ENCODE measurements at places on chromosomes 3 and 15.

GRCh38 chr15:40471105-40471807, 472 bp downstream of the CHST14 start:
- no peak for DNase-seq

- no peak for DNase-seq
These were observed 39.7 kb downstream of the BFSP2 start for GRCh38 chr3:133439563-133439962.

GRCh38 chr3:51388286-51389029, 2.6 kb upstream of the RBM15B start:
- DNase-seq, result no peak

- no peak for DNase-seq
These were observed 111.1 kb downstream of the UBE3A start for GRCh38 chr15:25327686-25328085.

DNA sequence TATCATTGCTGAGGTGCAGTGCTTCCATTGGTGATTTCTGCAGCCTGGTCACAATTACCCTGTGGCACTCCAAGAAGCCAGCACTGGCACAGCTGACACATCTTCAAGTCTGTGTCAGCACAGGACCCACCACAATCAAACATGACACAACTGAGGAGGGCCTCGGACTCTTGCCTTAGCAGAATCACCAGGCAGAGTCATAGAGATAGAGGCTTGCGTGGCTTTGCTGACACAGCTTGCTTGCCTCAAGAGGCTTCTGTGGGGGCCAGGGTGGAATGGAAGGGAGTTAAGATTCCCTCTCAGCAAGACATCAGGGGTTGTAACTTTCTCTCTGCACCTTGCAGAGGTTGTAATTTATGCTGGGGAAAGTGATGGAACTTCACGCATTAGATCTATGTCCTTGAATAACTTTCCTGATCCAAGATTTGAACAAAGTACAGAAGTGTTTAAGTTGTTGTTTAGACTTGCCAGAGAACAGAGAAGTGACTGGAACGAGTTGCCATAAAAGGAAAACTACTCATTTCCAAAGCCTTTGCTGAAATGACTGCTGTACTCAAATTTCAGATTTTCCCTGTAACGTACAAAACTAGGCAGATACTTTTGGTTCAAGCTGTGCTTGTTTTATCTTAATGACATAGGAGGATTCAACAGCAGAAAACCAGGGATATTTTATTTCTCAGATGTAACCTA, 170.7 kb downstream of the DIPK2A start:
- no peak for DNase-seq

- DNase-seq, result no peak
These were observed 353.7 kb downstream of the RSL24D1 start for GRCh38 chr15:54843006-54843405.

- no peak for DNase-seq
These were observed 1.5 kb downstream of the SLC6A11 start for GRCh38 chr3:10817506-10817905.

DNA sequence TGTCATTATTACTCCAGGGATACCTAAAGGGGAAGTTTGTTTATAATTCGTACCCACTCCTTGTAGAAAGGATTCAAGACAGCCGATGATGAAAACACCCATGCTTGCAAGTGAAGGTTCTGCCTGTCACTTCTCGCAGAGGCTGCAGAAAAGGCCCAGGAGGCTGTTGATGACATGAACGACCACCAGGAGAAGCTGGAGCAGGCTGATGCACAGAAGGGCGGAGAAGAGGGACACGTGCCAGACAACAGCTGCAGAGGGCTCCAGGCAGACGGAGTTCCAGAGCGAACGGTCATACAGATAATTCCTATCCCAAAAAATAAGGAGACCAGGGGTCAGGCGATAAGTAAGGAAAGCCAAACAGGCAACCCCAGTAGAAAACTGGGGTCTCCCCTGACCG, 5.7 kb upstream of the DYNLT2B start:
- no peak for DNase-seq

- DNase-seq, result no peak
These were observed 1144.2 kb downstream of the ROBO2 start for GRCh38 chr3:78183906-78184599.

GRCh38 chr3:134059671-134060560, 30.2 kb upstream of the SLCO2A1 start:
- DNase-seq, result no peak

DNA sequence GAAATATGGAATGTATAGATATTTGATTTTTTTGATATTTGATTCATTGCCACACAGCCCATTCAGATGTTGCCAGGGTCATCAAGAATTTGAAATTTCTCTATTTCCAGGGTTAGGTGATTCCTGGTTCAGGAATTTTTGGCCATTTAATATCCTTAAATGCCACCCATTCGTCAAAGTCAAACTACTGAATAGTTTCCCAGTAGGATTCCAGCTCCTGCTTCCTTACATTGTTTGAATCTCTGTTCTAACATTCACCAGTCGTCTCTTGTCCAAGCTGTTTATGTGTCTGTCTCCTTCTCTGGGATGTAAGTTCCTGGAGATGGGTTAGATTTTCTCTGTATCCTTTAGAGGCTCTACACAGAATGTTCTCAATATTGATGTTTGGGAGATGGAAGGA, 124.9 kb upstream of the TLE3 start:
- no peak for DNase-seq

DNA sequence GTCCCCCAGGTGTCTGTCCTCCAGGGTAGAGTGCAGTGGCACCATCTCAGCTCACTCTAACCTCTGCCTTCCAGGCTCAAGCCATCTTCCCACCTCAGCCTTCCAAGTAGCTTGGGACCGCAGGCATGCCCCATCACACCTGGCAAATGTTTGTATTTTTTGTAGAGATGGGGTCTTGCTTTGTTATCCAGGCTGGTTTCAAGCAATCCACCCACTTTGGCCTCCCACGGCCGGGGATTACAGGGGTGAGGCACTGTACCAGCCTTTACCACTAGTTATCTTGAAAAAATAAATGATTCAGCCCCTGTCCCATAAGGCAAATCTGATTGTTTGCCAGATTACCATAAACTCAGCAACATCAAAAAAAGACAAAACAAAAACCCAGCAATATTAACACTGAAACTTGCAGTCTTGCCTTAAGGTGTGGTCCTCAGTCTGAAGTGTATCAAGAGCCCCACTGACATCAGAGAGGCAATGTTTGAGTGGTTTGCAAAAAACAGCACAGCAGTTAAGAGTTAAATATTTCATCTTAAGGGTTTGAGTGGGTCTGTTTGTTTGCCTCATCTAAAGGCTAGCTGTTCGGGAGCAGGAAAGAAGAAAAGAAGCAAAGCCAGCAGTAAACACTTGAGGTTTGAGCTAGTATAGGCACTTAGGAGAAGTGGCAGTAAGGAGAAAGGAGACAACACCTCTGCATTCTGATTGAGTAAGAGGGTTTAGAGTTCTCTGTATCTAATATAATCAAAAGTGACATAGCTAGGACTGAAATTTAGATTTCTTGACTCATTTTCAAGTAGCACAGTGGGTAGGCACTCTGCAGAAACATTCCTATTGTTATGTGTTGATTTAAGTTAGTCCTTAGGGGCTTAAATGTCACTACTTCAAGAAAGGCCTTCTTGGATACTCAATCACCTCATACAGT, 26.3 kb upstream of the EDEM1 start:
- no peak for DNase-seq

DNA sequence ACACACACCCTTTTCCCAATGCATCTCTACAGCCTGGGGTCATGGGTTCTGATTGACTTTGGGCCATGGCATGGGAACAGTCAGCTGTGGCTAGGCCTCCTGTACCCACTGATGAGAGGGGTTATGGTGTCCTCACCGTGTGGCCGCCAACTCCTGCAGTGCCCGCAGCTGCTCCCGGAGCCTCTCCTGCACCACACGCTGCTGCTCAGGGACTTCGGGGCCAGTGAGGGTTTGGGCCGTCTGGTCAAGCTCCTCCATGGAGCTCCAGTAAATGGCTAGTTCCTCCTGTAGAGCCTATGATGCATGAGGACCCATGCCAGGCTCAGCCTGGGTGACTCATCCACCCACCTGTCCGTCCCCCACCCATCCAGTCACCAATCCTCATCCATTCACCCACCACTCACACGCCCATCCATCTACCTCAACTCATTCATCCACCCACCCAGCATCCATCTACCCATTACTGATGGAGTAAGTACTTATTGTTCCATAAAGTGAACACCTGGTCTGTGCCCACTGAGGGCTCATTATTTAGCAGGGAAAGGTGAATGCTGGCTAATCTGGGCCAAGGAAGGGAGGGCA, 21.6 kb downstream of the SPTBN5 start:
- no peak for DNase-seq

GRCh38 chr3:67875858-67876257, 221.4 kb upstream of the SUCLG2 start:
- no peak for DNase-seq

DNA sequence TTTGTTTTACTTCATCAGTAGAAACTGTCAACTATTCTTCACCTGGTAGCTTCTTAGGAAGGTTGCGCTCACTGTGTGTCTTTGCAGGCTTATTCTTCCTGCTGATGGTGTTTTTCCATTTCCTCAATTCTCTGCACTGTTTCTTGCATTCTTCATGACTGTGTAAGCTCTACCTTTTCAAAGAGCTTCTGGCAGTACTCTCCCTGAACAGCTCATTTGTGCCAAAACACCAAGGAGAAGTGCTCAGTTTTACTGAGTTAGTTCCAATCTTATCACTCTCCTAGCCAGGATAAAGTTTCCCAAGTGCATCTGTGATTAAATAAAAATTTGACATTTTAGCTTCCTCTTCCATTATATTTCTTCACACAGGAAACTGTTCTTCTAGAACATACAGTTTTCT, 339.8 kb downstream of the EPHA3 start:
- DNase-seq, result no peak

DNA sequence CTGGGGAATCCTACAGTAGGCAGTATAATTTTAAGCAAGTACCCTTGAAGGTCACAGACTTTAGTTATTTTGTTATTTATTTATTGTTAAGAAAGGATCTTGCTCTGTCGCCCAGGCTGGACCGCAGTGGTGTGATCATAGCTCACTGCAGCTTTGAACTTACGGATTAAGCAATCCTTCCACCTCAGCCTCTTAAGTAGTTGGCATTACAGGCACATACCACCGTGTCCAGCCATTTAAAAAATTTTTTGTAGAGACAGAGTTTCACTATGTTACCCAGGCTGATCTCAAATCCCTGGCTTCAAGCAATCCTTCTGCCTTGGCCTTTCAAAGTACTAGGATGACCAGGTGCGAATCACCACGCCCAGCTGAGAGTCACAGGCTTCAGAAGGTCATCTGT, 22.1 kb upstream of the SH3BP5 start:
- no peak for DNase-seq

DNA sequence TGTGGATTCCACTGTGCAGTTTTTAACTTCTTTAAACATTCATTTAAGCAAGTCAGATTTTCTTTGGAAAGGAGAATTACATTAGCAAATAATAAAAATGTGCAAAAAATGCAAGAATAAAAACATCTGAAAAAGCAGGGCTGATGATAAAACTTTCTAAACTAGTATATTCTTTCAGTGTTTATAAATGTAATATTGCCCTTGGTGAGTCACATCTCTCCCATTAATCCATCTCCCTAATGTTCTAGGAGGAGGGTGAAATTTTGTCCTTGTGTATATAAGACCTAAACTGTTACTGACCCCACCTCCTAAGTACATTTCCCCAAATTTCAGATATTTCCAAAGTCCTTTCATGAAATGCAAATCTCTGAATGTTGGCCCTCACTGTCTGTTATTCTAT, 28.5 kb upstream of the DCUN1D1 start:
- DNase-seq, result no peak

- no peak for DNase-seq
These were observed 342 bp downstream of the TGM5 start for GRCh38 chr15:43266386-43266785.

- no peak for DNase-seq
These were observed 19.6 kb upstream of the CPOX start for GRCh38 chr3:98612996-98613517.

DNA sequence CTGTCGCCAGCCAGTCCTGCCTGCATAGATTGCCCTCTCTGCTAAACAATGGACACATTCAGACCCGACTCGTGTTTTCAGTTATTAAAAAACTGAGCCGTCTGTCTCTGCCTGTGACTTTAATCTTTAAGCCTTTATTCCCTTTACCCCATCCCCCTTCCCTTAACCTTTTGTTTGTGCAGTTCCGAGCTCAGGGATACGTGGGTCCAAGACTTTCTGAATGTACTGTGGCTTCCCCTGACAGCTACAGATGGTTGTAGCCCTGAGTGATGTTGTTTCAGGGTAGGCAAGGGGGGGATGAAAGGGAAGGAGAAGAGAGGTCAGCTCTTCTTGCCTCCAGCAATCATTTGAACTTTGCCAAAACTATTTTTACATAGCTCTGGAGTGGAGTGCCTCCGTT, 44.6 kb downstream of the EEFSEC start:
- DNase-seq, result no peak

DNA sequence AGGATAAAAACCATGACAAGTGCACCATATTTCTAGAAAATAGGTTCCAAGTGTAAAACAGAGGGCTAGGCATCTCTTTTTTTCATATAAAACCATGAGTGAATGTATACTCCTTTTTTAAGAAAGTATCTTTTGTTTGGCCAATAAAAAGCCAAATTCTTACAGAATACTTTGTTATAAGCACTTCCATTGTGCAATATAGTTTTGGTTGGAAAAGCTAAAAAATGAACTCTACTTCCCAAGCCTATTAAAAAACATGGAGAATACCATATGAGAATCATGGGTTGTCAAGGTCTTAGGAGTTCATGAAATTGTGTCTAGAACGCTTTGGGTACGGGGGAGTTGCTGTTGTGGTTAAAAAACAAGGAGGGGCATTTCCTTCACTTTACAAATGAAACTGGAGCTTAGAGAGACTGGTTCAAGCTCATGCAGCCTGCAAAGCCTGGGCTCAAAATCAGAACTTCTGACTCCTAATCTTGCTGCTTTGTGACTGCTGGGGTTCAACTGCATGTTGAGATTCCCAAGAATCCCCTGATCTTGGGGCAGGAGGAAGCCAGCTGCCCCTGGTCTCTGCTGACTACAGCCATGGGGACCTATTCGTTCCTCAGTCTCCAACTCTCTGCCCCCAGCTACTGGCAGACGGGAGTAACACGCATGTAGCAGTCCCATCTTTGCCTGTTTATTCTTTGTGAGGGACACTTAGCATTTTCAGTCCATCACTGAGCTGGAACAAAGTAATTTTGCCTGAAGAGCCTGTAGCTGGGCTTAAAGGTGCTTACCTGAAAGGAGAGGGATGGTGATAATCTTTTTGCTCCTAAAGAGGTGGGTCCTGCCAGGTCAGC, 229.1 kb downstream of the CHST2 start:
- DNase-seq, result no peak

- no peak for DNase-seq
These were observed 119.4 kb upstream of the LMOD3 start for GRCh38 chr3:69241769-69242168.

DNA sequence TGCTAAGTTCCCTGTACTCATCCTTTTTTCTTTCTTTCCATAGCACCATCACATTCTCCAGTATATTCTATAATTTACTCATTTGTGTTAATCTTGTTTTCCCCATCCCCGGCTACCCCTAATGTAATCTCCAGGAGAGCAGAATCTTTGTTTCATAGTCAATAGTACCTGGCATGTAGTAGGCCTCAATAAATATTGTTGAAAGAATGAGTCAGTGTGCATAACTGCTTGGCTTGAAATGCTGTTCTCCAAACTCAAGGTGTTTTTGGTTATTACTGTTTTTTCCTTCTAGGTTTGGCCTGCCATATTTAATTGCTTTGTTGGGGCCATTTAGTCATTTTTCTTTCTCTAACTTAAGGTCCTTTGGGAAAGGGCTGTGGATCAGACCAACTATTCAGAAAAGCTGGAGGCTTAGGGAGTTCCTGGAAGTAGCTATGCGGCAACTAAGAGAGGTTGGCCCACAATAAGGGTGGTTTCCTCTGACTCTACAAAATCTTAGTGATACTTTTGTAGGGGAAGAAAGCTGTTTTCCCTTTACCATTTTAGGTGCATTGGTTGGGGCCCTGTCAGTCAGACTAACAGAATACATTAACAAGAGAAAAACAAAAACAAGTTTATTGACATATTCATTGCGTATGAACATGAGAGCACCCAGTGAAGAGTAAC, 28.4 kb downstream of the KAT2B start:
- no peak for DNase-seq

Data from stimulated activated CD4-positive, alpha-beta T cell treated with anti-CD3 and anti-CD28 coated beads, TNF-alpha, amount 100 ng/mL, for 48 hours (primary cell).